ENCODE measurements at places on chromosomes 2 and 18.

DNA sequence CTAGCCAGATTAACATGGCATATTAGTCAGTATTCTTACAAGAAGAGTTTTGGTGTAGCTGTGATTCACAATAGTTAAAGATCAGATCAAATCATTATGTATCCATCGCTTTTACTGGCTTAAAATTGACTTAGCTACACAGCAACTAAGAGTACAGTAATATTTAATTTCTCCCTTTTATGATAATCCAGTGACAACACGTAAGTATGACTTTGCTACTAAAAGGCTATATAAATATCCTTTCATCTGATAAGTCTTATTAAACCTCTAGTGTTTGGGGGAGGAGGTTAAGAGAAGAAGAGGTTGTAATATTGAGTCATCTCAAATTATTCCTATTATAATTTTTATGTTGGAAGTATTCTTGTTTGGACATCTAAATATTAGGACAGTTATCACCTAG is 51.0 kb downstream of the KCNG3 start:
- no peak for DNase-seq

DNA sequence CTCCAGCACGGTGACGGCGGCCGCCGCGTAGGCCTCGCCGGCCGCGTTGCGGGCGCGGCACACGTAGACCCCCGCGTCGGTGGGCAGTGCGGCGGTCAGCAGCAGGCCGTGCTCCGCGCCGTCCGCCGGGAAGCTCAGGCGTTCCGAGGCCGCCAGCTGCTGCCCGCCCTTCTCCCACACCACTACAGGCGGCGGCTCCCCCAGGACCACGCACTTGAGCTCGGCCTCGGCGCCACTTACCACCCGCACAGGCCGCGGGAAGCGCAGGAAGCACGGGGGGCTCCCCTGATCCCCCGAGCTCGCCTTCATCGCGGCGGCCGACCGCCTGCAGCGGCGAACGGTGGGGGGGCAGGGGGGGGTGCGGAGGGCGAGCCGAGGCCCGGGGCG is 422 bp downstream of the OBSL1 start:
- DNase-seq = no peak

DNA sequence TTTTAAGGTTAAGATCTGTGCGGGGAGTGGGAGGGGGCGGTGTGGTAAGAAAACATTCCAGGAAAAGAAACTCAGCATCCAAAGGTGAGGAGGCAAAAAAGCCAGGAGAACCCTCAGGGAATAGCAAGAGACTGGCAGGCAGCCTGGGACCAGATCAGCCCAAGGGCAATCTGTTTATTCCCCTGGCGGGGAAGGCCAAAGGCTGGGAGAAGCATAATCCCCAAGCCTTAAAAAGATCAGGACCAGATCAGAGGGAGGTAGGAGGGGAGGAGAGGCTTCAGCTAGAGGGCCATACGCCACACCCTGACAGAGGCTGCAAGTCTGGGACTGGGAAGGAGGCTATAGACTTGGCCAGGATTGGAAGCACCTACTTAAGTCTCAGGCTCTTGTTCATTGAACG is 163.0 kb upstream of the PXDN start:
- no peak for DNase-seq

DNA sequence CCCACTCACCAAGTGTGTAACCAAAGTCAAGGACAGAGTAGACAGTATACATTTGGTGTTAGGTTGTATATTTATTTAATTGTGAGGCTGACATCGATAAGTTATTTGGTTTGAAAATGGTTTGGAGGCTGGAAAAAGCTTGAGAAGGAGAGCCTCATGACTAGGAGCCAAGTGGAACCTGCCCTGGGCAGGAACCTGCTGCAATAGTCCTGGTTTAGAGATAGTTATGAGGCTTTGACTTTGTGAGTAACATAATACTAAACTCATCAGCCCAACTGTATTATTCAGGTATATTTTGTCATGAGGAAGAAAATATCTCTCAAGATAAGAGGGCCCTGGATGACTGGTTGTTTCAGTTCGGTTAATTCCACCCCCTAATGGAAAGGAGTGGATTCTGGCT is 234.3 kb upstream of the CYRIA start:
- DNase-seq = no peak

DNA sequence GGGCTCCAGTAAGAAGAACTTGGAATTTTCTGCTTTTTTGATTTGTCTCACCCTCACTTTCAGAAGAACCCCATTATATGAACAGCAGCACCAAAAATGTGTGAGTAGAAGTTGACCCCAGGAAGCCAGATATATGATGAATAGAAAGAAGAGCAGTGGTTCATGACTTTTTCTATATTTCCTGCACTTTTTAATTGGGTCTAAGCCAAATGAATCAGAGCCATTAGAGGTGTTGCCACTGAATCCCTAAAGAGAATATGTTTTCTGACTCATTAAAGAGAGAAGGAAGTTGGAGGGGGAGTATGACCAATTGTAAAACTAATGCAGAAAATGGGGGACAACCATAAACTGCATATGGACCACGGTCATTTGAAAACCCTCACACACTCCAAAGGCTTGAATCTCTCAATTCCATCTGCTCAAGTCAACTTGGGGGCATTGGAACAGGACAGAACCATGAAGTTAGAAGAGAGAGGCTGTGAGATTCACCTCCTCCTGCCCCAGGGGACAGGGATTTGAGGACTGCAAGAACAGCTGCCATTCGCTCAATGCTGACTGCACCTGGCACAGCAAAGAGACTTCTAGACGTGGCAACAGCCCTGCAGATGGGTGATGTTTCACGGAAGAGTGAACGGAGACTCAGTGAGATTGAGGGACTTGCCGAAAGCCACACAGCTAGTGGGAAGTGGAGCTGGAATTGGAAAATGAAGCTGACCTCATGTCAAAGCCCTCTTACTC is 3.0 kb downstream of the DAPL1 start:
- no peak for DNase-seq

DNA sequence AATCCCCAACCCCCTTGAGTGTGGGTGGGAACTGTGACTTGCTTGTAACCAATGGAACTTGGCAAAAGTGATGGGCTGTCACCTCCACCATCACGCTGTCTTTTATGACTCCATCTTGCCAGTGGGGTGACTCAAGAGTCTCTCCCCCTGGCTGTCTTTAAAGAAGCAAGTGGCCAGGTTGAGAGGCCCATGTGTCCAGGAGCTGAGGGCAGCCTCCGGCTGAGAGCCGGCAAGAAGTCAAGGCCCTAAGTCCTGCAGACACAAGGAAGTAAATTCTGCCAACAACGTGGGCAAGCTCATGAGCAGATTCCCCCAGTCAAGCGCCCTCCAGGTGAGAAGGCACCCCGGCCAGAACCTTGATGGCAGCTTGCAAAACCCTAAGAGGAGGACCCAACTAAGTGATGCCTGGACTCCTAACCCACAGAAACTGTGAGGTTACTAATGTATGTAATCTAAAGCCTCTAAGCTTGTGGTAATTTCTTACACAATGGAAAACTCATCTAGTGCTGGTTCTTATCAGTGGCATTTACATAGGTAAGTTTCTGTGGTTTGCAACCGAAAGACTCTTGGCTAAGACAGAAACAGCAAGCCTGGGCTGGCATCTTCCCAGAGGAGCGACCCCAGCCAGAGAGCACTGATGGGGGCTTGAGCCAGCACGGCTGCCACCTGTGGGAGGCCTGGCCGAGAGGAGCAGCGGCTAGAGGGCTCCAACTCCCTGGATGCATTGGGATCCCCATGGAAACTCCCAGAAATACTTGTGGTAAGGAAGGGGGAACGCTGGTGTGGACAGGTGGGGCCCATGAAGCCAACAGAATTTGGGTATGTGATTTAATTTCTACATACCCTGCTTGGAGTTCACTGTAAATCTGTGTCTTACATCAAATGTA is 49.3 kb downstream of the CIB4 start:
- no peak for DNase-seq

DNA sequence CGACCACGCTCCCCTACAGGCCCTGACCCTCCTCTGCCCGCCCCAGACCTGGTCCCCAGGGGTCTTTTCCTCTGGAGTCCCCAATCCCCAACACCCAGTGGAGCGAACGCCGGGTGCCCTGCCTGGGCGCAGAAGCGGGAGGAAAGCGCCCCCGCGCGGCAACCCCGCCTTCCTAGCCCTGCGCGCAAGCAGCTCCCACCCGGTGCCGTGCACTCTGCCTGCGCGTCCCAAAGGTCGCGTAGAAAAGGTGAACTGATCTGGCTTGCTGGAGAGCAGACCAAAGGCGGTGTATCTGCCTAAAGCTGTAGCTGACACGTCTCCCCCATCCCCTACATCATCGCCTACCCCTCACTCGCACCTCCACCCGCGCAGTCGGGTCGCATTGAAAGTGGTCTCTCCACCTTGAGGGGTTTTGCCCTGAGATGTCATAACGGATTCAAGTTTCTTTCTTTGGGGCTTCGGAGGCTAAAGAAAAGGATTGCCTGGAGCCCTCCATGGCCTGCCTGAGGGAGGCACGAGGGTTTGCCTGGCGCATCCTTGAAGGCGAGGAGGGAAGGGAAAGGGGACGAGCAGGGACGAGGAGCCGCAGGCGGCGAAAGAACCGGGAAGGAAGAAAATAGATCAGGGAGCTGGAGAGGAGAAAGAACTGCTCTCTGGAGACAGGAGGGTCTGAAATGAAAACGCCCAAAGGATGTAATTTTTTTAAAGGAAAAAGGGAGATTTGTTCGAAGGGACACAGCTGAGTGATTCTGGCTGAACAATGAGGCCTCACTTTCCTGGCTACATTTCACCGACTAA is 5.8 kb downstream of the GAD1 start:
- DNase-seq = peak; percentile 43

- DNase-seq = no peak
Measured at GRCh38 chr2:1856475-1856874, 112.2 kb upstream of the PXDN start.

Data from stimulated activated CD4-positive, alpha-beta T cell treated with anti-CD3 and anti-CD28 coated beads, TNF-alpha, amount 100 ng/mL, for 48 hours (primary cell).